ENCODE measurements at places on chromosomes 5 and 9. TPM values are rescaled to one million over a fixed set of nuclear protein-coding genes. Genes with fewer than 3 reads are reported as not detected.

The EIF4E1B gene
- polyA plus RNA-seq, result not detected

The GLDC gene
- 7.0 TPM for polyA plus RNA-seq

The C9orf50 gene
- polyA plus RNA-seq, result 0.54 TPM

The NADK2 gene
- polyA plus RNA-seq, result 55.1 TPM

The IFNA8 gene
- not detected for polyA plus RNA-seq

The WDR31 gene
- polyA plus RNA-seq, result 6.8 TPM

The LMX1B gene
- 0.14 TPM for polyA plus RNA-seq

The IFNB1 gene
- polyA plus RNA-seq, result not detected

The SLC23A1 gene
- 1.1 TPM for polyA plus RNA-seq

The MOB3B gene
- polyA plus RNA-seq, result 19.1 TPM

The PCDHB14 gene
- 10.3 TPM for polyA plus RNA-seq

The HAPLN1 gene
- 3.2 TPM for polyA plus RNA-seq

The FAM78A gene
- polyA plus RNA-seq, result 4.7 TPM

The ACSL6 gene
- polyA plus RNA-seq, result 0.63 TPM

The POC5 gene
- 17.3 TPM for polyA plus RNA-seq

The COL27A1 gene
- 175 TPM for polyA plus RNA-seq

The INSYN2B gene
- 3.7 TPM for polyA plus RNA-seq

The PCDHGB7 gene
- polyA plus RNA-seq, result 13.8 TPM

The GABRP gene
- 0.68 TPM for polyA plus RNA-seq

The STPG3 gene
- polyA plus RNA-seq, result 0.26 TPM

The SCGB3A2 gene
- polyA plus RNA-seq, result 1,303 TPM

Data from right lung (tissue), 10 donors.